Astrocyte of the hippocampus (primary cell): ENCODE measurements at places on chromosomes 1 and 21.
A peak's percentile ranks its signal among the peaks of the same experiment; 100 is the strongest.

GRCh38 chr1:150165622-150166612, 16.2 kb downstream of the PLEKHO1 start:
- DNase-seq = peak; percentile 72

- DNase-seq = peak; percentile 88
Observed at GRCh38 chr1:31647106-31647505, 2.4 kb upstream of the PEF1 start.

DNA sequence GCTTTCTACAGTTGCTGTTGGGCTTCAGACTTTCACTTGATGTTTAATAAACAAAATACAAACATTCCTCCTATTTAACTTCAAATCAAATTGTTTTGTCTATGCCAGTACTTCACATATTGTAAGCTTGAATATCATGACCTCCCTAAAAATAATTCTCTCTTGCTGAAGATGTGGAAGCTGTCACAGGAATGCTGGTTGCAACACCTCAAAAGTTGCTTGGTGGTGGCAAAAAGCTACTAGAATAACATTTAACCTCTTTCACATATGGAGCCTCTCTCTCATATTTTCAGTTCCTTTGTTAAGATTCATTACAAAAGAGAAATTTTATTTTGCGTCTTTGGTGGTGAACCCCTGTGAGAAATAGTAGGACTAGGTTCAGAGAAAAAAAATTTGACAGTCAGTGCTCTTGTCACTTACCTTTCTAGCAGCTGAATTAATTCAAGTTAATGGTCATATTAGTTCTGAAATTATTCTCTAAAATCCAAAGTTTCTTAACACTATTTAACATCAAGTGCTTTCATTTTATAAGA, 25.5 kb upstream of the F13B start:
- no peak for DNase-seq

- peak; percentile 94 for DNase-seq
Observed at GRCh38 chr1:46183079-46183847, 7.0 kb upstream of the P3R3URF start.

DNA sequence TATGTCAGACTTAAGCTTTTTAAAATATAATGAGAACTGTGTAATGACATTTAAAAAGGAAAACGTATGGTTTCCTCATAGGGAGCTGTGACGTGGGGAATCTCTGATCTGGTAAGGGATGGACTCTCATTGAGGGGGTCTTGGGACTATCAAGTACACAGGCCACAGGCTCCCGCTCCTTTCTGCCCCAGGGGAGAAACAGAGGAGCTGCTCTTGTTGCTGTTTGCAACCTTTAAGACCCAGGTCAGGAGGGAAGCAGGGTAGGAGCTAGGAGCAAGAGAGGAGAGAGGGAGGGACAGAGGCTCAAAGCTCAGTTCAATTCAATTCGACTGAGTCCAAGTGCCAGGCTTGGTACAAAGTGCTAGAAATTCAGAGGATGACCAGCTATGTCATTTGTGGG, 185.1 kb upstream of the CSF3R start:
- no peak for DNase-seq

GRCh38 chr1:210372491-210372890, 43.8 kb downstream of the HHAT start:
- no peak for DNase-seq

GRCh38 chr1:9654051-9654833, 2.7 kb downstream of the PIK3CD start:
- no peak for DNase-seq

DNA sequence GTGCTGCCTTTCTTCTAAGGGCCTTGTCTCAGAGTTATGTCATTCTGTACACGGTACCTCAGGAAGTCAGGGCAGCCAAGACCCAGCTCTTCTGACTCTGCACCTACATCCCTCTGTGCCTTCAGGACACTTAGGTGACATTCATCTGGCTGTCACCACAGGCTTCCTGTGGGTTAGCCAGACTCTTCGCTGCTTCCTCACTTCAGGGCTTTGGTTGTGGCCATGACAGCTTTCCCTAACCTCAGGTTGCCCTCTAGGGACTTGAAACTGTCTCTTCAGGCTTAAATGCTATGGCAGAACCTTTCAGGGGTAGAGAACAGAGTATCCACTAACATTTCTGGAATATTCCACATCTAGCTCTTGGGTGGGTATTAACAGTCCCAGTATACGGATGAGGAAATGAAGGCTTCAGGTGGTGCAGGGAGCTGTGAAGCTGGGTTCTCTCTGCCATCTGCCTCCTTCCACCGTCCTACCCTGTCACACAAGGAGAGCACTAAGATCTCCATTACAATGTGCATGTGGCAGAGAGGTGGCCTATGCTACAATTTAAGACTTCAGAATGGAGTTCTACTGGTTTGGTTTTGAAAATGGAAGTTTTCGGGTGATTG, 9.9 kb downstream of the TSSK3 start:
- DNase-seq = no peak

- no peak for DNase-seq
Observed at GRCh38 chr1:227445746-227446145, 117.6 kb upstream of the ZNF678 start.

DNA sequence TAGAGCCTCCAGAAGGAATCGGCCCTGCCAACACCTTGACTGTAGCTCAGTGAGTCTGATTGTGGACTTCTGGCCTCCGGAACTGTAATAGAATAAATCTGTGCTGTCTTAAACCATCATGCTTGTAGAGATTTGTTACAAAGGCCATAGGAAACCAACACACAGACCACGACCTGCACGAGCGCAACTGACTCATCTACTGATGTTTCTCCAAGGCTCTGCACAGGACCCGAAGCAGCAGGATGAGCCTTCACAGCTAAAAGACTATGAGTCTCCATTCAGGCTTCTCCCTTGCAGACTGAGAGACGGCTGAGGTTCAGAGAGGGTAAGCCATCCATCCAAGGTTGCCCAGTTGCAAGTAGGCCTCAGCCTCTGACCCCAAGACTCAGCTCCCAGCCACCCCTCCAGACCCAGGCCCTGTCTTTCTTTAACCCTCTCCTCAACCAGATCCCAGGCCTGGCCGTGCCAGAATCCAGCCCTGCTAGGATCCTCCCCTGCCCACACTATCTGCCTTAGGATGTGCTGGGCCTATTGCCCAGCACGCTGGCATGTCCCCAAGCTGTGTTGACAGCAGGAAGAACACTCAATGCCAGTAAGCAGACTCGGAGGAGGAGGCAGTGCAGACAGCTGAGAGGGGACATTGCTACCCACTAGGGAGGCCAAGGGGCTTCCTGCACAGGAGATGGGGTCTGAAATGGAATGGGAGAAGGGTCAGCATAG, 109.0 kb downstream of the HMGB4 start:
- peak; percentile 38 for DNase-seq

- no peak for DNase-seq
Observed at GRCh38 chr1:59504276-59504675, 207.4 kb downstream of the FGGY start.

- peak; percentile 6 for DNase-seq
Observed at GRCh38 chr1:237171454-237172117, 129.6 kb downstream of the RYR2 start.

DNA sequence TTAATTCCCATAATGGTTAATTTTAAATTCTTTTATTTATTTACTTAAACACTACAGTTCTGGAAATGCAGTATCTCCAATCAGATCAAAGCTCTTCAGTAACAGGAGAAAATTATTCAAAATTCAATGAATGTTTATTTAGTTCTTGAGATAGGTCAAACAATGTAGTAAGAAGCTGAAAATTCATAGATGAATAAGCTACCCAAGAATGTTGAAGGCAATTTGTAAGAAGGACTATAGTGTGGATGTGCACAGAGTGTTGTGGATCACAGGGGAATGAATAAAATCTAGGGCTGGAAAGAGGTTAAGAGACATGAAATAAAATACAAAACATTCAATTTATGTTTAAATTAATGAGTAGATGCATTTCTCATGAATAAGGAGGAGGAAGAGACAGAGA, 72.0 kb downstream of the OLFM3 start:
- peak; percentile 1 for DNase-seq

- DNase-seq = peak; percentile 42
Observed at GRCh38 chr1:185373813-185374529, 56.9 kb upstream of the IVNS1ABP start.

DNA sequence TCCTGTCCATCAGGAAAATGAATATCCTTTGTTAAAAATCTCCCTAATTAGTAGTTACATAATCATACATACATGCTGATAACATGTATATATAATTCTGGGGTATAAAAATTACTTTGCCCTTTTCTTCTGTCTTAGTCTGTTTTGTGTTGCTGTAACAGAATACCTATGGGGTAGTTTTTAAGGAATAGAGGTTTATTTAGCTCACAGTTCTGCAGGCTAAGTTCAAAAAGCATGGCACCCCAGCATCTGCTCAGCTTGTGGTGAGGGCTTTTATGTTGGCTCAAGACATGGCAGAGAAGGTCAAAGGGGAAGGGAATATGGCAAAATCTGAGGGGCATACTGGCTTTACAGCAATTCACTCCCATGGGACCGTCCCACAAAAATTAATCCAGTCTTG, 16.3 kb upstream of the RPS6KC1 start:
- no peak for DNase-seq

- no peak for DNase-seq
Observed at GRCh38 chr21:29293495-29293894, 5.2 kb upstream of the BACH1 start.

- no peak for DNase-seq
Observed at GRCh38 chr1:167973832-167974231, 37.0 kb upstream of the MPC2 start.

DNA sequence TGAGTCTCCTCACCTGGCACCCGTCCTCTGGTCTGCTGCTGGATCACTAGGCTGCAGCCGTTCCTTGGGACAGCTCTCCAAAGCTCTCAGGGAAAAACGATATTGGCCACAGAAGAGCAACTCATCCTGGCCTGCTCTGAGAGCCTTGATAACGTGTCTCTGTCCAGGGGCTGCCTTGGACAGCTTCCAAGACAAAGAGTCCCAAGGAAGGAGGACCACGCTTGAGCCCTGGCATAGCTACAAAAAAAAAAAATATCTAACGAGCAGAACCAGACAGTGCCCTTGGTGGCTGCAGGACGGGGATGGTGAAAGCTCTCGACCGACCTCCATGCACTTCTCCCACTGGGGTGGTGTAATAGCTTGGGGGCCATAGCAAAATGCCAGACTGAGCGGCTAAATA, 589.6 kb downstream of the NPHP4 start:
- DNase-seq = no peak

DNA sequence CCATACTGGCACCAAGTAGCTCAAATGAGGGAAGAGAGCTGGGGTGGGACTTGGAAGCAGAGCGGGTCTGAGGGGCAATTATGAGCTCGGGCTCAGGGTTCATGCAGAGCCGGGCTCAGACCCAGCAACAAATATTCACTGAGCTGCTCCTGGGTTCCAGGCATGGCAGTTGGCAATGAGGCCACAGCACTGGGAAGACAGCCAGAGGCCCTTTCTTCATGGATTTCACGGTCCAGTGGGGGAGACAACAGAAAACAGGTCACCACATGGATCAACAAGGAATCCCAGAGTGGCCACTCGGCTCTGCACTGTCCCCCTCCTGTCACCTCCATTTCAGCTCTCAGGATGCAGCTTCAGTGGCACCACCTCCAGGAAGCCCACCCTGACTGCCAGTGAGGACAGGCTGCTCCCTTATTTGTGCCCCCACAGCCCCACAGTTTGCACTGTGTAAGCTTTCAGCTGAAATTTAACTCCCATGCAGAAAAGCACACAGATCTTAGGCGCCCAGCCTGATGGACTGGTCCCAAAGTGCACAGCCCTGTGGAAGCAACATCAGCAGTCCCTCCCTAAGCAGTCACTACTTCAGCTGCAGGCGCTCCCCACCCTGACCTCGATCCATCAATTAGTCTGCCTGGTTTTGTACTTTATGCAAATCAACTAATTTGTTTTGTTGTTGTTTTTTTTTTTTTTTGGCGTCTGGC, 22.4 kb downstream of the ARHGEF19 start:
- DNase-seq = peak; percentile 82

DNA sequence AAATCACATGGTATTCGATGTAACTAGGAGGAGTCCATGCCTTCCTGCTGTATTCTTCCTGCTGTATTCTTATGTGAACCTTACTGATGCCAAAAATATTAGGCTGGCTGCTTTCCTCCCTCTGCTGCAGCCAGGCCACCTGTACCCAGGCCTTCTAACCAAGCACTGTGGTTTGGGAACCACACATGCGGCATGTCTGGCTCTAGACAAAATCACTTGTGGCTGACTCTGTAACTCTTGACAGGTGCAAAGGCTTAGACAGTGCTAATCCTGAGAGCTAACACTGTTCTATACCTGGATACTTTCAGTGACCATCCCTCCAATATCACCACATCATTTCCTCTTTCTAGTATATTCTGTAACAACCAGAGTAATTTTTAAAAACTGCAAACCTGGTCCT, 67.7 kb downstream of the PCP4 start:
- DNase-seq = no peak

- no peak for DNase-seq
Observed at GRCh38 chr1:88219521-88219920, 464.6 kb upstream of the PKN2 start.

GRCh38 chr1:35745124-35745730, 24.6 kb downstream of the CLSPN start:
- DNase-seq = no peak

DNA sequence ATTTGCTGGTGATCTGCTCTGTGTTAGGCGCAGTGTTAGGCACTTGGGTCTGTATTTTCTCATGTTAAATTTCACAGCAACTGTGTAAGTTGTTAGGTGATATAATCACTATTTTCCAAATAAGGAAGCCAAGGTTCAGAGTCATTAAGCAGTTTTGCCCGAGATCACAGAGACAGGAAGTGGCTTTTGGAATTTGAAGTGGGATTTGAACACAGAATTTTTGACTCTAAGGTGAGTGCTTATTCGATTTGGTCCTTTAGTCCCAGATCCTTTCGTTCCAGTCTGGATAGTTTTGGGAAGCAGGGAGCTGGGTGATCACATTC, 114.9 kb downstream of the NMNAT2 start:
- DNase-seq = no peak

GRCh38 chr1:230066031-230066430, 1.0 kb upstream of the GALNT2 start:
- DNase-seq = no peak

DNA sequence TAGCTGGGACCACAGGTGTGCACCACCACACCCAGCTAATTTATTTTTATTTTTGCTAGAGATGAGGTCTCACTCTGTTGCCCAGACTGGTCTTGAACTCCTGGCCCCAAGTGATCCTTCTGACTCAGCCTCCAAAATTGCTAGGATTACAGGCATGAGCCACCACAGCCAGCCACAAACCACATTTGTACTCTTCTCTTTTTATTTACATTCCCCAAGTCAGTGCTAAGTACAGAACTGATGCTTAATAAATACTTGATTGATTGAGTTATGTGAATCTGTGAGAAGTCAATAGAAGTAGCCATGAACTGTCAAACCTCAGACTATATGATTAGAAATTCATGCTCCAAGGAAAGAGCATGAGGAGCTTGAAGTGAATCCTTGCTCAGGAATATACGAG, 48.5 kb upstream of the S1PR1 start:
- peak; percentile 61 for DNase-seq

- peak; percentile 98 for DNase-seq
Observed at GRCh38 chr1:8873506-8874229, 4.8 kb downstream of the ENO1 start.

- DNase-seq = no peak
Observed at GRCh38 chr1:99887890-99888289, 37.7 kb downstream of the AGL start.
